ENCODE measurements at places on chromosomes 1 and 21.

DNA sequence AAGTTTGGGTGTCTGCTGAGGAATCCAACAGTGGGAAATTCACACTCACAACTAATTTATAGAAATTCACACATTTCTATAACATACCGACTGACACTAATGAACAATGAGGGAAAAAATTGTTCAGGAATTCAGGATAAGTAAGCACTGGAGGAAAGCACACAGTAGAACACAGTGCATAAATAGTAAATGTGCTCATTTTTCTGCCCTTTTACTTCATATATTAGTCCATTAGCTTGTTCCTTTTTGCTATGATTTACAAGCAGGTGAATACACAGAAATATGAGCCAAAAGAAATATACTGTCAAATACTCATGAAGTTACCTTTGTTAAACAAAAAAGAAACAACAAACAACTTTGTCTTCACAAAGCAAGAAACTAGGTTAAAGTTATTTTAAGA is 11.3 kb downstream of the NRIP1 start:
- no peak for DNase-seq

- no peak for DNase-seq
These were observed 4.0 kb downstream of the ARHGEF19 start for GRCh38 chr1:16208270-16208987.

DNA sequence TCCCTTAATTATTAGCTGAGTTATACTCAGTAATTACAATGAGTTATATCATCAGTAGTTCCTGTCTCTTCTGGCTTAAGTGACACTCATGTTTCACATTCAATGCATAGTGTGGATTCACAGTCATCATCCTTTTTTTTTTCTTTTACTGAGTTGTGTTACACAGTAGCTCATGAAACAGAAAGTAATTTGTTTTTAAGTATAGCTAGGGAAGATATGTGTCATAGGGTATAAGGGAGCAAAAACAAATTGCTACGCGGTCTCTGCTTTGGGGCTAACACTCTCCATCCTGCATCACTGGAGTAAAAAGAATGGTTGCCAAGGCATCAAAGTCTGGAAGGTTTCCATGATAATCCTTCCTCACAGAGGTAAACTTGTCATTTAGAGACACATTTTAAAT is 971.7 kb upstream of the NCAM2 start:
- no peak for DNase-seq

- no peak for DNase-seq
These were observed 28.0 kb upstream of the PRKAA2 start for GRCh38 chr1:56617141-56617540.

GRCh38 chr1:209319549-209319948 is 264.0 kb upstream of the CAMK1G start:
- DNase-seq: no peak

DNA sequence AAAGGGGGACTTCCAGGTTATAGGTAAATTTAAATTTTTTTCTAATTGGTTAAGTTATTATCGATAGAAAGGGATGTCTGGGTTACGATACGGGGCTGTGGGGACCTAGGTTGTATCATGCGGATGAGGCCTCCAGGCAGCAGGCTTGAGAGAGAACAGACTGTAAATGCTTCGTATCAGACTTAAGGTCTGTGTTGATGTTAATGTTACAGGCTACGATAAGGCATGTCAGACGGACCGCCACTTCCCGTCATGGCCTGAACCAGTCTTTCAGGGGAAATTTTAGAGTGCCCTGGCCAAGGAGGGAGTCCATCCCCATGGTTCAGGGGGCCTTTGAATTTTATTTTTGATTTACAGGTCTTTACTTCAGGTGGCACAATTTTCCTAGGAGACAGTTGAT is 16.7 kb downstream of the ABCG1 start:
- no peak for DNase-seq

- DNase-seq: no peak
These were observed 94.5 kb downstream of the OLFM3 start for GRCh38 chr1:101902199-101902598.

GRCh38 chr21:41819236-41819855 is 52.5 kb upstream of the RIPK4 start:
- no peak for DNase-seq
